Activated naive CD4-positive, alpha-beta T cell (primary cell): ENCODE measurements at places on chromosomes 12 and 14.

DNA sequence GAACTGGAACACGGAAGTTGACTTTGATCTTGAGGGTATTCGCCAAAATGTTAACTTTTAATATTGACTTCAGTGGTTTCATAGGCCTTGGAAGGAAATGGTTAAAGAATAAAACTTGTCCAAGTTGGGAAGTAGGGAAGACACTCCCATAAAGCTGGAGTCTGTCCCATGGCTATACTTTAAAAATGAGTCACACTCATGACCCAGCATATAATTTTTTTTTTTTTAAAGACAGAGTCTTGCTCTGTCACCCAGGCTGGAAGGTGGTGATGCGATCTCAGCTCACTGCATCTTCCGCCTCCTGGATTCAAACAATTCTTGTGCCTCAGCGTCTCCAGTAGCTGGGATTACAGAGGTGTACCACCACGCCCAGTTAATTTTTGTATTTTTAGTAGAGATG is 19.6 kb downstream of the TMPRSS12 start:
- DNase-seq, result no peak

DNA sequence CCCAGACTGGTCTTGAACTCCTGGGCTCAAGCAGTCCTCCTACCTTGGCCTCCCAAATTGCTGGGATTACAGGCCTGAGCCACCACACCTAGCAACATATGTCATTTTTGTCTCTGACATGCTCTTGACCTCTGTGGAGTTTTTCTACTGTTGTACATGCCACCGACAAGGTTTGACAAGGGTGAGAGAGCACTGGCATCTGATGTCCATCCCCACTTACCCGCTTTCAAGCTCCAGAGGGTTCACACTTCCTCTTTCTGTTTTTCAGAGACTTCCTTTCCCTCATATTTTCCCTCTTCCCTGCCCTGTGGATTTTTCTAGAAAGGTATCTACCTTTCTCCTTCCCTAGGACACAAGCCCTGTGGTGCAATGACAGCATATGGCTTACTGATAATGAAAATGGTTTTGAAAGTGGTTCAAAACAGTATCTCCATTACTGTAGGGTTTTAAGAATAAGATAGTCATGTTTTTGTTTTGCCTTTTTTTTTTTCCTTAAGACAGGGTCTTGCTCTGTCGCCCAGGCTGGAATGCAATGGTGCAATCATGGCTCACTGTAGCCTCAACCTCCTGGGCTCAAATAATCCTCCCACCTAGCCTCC is 27.7 kb upstream of the PLEKHG3 start:
- no peak for DNase-seq

- DNase-seq, result no peak
These were observed 1.1 kb downstream of the PAPLN start for GRCh38 chr14:73238424-73238852.

GRCh38 chr12:104520242-104520900 is 63.6 kb downstream of the CHST11 start:
- no peak for DNase-seq

DNA sequence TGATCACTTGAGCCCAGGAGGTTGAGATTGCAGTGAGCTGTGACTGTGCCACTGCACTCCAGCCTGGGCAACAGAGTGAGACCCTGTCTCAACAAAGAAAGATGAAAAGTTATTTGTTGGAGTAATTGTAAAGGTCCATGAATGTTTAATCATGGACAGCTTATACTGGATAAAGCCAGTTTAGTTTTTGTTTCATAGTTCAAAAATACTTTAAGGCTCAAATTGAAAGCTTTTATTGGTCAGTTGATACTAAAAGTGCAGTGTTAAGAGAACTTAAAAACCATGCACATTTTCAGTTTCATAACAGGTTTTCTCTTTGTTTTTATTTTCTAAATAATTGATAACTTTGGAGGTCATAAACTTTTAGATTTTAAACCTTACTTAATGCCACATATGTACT is 108.4 kb downstream of the MON2 start:
- DNase-seq, result no peak

- no peak for DNase-seq
These were observed 41.9 kb downstream of the TTC8 start for GRCh38 chr14:88866305-88866704.

DNA sequence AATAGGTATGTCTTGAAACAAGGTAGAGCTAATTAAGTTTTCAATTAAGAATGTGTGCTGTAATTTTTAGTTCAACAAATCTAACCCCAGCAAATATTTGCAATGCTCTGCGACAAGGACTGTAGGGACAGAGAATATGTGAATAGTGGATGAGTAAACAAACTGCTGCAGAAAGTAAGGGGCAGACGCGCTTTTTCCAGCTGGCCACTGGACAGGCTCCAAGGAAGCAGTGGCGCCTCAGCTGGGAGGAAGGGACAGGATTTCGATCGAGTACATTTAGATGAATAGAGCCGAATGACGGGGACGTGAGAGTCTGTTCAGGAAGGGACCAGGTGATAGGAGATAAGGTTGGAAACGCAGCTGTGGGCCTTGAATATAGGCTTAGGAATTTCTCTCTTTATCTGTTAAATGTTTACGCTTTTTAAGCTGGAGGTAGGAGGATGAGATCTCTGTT is 69.3 kb downstream of the ELK3 start:
- no peak for DNase-seq

DNA sequence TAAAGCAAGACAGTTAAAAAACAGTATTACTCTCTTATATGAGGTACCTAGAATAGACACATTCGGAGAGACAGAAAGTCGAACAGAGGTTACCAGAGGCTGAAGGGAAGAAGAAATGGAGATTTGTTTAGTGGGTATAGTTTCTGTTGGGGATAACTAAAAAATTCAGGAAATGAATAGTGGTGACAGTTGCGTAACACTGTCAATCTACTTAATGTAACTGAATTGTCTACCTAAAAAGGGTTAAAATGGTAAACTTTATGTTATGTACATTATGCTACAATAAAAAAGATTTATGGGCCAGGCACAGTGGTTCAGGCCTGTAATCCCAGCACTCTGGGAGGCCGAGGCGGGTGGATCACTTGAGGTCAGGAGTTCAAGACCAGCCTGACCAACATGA is 30.6 kb upstream of the SLC6A13 start:
- no peak for DNase-seq

DNA sequence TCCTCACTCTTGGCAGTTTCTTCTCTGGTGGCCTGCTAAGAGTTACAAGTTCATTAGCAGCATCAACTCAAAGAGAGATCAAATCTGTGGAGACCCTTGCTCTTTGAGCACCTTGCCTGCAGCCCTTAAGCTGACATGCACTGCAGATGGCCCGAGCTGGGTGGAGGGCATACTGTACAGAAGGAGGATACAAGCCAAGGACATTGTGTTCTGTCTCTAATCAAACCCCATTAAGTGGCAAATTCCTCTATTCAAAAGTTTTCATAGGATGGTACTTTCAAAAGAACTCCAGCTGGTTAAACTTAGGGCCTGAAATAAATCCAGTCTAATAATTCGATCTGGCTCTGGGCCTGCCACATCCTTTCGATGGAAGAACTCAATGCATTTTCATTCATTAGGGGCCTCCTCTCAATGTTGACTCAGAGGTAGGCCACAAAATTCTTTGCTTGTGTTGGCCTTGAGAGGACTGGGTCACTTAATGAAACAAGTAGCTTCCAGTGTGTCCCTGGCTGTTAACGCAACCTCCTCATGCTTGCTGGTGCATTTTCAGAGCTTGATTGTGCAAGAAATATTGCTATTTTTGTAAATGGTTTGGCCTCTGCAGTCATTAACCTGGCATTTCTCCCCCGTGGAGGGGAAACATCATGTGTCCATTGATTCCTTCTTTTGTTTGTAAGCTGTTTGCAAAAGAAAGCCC is 318.2 kb downstream of the NUAK1 start:
- DNase-seq, result no peak

DNA sequence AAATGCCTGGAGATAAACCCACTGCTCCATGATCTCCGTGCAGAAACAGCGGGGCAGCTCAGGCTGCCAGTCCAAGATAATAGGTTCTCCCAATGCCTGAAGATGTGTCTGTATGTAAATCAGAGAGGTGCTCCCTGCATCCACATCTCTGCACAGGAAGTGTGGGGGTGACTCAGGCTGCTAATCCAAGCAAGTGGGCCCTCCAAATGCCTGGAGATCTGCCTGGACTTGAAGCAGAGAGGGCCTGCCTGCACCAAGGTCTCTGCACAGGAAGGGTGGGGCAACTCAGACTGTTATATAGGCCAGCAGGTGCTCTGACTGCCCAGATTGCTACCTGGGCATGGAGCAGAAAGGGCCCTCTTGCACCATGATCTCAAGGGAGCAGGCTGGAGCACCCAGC is 504.7 kb downstream of the LRFN5 start:
- no peak for DNase-seq

DNA sequence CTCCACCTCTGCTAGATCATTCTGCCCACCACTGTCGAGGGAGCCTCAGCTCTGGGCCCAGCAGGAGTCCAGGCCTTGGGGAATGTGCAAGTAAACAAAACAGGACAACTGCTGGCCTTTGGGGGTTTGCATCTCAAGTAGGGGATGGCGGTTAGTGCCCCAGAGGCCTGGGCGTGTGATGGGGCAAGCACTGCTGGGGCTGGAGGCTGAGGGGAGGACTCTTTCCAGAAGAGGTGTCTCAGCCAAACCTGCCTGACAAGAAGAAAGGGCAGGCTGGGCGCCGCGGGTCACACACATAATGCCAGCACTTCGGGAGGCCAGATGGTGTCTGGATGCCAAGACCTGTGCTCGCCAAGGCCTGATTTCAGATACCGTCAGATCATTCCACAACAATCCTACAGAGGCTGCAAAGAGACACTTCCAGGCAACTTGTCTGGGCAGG is 8.6 kb upstream of the ALDH2 start:
- no peak for DNase-seq

GRCh38 chr12:121448771-121449315 is 48.9 kb downstream of the RNF34 start:
- no peak for DNase-seq

DNA sequence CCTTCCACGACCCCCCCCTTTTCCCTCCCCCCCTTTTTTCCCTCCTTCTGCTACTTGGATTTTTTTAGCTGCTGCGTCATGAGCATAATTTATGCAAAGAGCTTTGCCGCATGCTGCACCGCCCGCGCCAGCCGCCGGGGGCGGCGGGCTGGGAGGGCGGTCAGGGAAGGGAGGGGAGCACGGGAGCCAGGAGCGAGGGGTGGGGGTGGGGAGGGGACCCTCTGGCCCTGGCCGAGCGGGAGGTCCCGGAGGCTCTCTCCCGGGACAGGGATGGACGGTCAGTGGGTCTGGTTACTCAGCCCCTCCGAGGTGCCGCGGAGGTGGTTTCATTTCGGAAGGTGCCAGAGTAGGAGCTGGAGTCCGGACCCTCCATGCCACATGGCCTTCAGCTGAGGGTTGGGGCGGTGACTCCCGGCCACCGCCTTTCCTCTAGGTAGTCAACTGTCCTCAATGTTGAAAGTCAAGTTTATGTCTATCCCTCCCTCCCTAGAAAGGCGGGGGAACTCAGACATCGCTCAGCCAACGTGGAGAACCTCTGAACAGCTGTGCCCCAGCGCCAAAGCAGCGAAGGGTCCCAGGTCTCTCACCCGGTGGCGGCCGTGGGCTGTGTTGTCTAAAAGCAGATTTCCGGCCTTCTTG is at the start of gene POU6F1:
TSS of gene POU6F1 (minus strand) at position 95 of the 639 bp plus-strand sequence. CDS start 11,226 bp downstream, outside the sequence.
- peak; percentile 50 for DNase-seq

DNA sequence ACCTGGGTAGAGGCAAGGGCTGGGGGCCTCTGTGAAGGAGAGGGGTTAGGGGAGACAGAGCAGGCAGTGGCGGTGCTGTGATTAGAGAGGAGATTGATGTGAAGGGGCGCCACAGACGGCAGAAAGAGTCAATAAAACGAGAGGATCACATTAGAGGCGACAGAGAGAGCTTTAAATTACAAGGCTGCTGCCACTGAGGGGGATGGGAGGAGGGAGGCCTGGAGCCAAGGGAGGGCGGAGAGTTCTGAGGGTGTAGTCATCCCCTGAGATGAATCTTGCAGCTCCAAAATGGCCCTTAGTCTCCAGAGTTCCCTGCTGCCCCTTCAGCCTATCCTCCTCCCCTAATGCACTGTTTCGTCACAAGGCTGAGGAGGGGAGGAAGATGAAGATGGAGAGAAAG is 12.8 kb downstream of the ZFHX2 start:
- DNase-seq, result no peak

GRCh38 chr12:52004042-52004648 is 2.6 kb upstream of the TAMALIN start:
- no peak for DNase-seq
